Endothelial cell (in vitro differentiated cells): ENCODE measurements at places on chromosomes 3 and 15.

DNA sequence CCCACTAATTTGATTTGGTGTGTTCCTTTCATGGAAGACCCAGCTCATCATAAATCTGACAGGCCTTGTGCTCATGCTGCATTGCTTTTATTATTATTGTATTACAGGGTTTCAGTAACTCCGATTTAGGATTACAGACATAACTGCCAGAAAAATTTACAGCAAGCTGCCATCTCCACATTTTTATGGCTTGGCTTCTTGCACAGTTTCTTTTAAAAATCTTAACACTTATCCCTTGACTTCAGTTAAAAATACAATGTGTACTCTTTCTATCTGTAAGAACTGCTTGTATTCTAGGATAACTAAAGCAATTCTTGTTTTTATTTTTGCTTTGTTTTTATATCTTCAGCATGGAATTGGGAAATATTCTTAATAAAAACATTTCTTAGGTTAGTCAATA, 612.2 kb downstream of the DIPK2A start:
- H3K36me3 ChIP-seq: no peaks in the 10 kb centered on the region
- H3K27me3 ChIP-seq: no peaks in the 10 kb centered on the region
- H3K27ac ChIP-seq: no peak overlapping the region
- no peaks in the 10 kb centered on the region for H3K4me1 ChIP-seq
- H3K4me3 ChIP-seq: no peak overlapping the region

- H3K4me1 ChIP-seq: peaks cover 6% of the 10 kb centered on the region
- no peak overlapping the region for H3K27ac ChIP-seq
- peaks cover 11% of the 10 kb centered on the region for H3K27me3 ChIP-seq
- peaks cover 13% of the 10 kb centered on the region for H3K36me3 ChIP-seq
These were observed 13.6 kb upstream of the GP9 start for GRCh38 chr3:129046732-129047552.

GRCh38 chr15:72515591-72516389, 41.7 kb downstream of the ARIH1 start:
- no peaks in the 10 kb centered on the region for H3K27me3 ChIP-seq
- DNase-seq: no peak
- H3K36me3 ChIP-seq: no peaks in the 10 kb centered on the region
- no peak overlapping the region for H3K27ac ChIP-seq
- H3K4me3 ChIP-seq: no peak overlapping the region

- H3K36me3 ChIP-seq: peaks cover 3% of the 10 kb centered on the region
- H3K4me3 ChIP-seq: no peak overlapping the region
- no peaks in the 10 kb centered on the region for H3K27me3 ChIP-seq
- peaks cover 8% of the 10 kb centered on the region for H3K4me1 ChIP-seq
These were observed 166.9 kb downstream of the TNIK start for GRCh38 chr3:171293142-171293782.

GRCh38 chr3:47414161-47414564, 33.3 kb downstream of the PTPN23 start:
- H3K27me3 ChIP-seq: peaks cover 15% of the 10 kb centered on the region
- no peak overlapping the region for H3K27ac ChIP-seq
- peaks cover 33% of the 10 kb centered on the region for H3K36me3 ChIP-seq
- DNase-seq: no peak
- no peaks in the 10 kb centered on the region for H3K4me1 ChIP-seq

DNA sequence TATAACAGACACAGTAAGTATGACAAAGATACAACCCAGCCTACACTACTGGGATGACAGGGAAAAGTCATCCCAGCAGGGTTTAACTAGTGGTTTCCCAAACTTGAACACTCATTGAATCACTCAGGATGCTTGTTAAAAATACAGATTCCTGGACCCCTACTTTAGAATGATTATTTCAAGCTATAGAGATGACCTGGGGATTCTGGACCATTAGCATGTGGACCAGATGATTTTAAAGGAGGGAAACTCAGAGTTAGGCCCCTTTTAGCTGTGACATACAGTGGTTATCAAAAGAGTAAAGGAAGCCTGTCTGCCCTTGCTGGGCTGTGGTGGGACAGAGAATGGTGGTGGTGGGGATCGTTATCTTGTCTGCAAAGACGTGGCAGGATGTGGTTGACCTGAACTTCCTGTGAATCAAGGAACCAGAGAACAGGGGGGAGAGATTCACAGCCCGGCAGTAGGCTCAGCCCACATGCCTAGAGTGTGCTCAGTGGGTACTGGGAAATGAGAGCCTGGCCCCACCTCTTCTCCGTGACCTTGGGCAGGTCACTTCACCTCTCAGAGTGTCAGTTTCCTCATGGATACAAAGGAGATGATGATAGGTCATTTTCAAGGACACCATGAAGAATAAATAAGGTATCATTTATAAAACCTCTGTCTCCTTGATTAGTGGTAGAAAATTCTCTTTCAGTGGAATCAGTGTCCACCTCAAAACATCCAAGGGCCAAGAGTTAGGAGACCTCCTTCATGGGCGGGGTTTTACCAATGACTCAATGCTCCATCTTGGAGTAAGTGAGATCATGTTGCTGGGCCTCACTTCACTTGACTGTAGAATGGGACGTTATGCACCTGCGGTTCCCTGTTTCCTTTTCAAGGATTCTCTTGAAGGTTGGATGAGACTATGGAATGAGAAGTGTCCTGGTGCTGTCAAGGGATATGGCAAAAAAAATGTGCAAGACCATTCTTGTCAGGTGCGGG, 306.5 kb downstream of the RPLP1 start:
- H3K4me3 ChIP-seq: no peak overlapping the region
- H3K27ac ChIP-seq: peak overlapping the region; percentile 34
- H3K27me3 ChIP-seq: no peaks in the 10 kb centered on the region

DNA sequence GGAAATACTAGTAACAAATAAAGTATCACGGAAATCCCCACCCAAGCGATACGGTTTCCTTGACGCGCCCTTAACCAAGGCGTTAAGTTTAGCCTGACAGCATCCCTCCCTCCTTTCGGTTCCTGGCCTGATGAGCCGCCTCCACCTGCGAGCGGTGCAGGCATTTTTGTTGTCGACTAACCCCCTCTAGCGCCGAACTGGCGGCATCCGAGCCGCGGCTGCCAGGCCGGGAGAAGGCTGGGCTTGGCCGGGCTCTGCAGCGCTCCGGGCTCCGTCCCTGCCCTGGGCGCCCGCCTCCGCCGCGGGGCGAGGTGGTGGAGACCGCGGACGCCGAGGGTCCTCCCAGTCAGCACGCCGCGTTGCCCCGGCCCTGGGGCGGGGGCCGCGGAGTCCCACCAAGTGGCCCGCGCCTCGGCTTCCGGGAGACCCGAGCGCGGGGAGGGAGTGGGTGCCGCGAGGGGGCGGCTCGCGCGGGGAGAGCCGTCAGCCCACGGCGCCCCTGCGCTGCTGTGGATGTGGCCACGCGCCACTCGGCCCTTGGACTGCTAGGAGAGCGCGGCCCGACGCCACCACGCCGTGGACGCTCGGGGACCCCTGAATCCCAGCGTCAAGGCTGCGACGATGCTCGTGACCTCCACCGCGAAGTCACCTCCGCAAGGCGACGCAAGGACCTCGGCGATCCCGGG, 1.1 kb upstream of the EPHA6 start:
- peak overlapping the region; percentile 87 for H3K4me3 ChIP-seq
- DNase-seq: peak; percentile 93
- H3K4me1 ChIP-seq: peaks cover 8% of the 10 kb centered on the region
- H3K27ac ChIP-seq: no peak overlapping the region
- no peaks in the 10 kb centered on the region for H3K36me3 ChIP-seq

- H3K4me3 ChIP-seq: no peak overlapping the region
- no peaks in the 10 kb centered on the region for H3K4me1 ChIP-seq
- H3K27ac ChIP-seq: no peak overlapping the region
- H3K36me3 ChIP-seq: no peaks in the 10 kb centered on the region
- peaks cover 2% of the 10 kb centered on the region for H3K27me3 ChIP-seq
These were observed 303.9 kb upstream of the RASGRP1 start for GRCh38 chr15:38868326-38869114.

DNA sequence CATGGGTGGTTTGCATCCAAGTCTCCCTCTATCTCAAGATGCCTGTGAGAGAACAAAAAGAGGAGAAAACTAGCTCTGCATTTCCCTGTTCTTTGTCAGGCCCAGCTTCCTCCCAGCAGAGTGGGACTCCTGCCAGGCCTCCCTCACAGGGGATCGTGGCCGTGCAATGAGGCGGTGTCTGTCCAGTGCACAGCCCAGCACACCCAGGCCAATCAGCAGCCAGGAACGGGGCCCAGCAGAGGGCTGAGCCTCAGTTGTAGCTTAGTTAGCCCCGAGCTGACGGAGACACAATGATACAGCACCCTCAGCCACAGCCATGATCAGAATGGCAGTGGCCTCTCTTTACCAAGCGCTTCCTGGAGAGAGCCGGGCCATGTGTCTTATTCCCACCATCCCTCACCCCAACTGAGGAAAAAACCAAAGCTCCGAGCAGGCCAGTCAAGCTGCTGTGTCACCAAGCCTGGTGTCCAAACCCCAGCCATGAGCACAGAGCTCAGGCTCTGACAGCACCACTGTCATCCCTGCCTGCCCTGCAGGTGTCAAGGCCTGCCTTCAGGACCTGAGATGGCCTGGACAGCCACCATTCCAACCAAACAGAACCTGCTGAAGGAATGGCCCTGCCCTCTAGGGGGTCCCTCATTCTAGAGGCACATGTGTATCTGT, 71.1 kb downstream of the DNAJB8 start:
- no peak for DNase-seq
- peaks cover 11% of the 10 kb centered on the region for H3K4me1 ChIP-seq
- H3K27ac ChIP-seq: no peak overlapping the region
- H3K27me3 ChIP-seq: peaks cover 8% of the 10 kb centered on the region

GRCh38 chr15:43094416-43095030, 11.3 kb downstream of the UBR1 start:
- no peak for DNase-seq
- no peak overlapping the region for H3K4me3 ChIP-seq
- no peaks in the 10 kb centered on the region for H3K27me3 ChIP-seq

GRCh38 chr3:62436785-62437184, 63.4 kb upstream of the FEZF2 start:
- DNase-seq: no peak
- H3K27me3 ChIP-seq: no peaks in the 10 kb centered on the region

DNA sequence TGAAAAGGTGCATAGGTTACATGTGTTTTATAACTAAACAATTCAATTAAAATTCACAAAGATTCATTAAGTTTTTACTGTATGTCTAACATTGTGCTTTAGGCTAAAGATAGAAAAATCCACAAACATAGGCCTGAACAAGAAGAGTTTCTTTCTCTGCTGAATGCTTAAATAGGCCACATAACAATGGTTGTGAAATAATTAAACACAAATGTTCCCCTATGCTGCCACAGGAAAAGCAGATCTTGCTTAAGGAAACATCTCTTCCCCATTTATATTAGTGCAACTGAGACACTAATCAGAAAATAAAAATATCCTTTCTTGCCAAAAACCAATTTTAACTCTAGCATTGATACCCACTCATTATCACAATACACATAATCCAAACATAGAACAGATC, 725.4 kb upstream of the DPPA4 start:
- H3K36me3 ChIP-seq: no peaks in the 10 kb centered on the region
- H3K4me1 ChIP-seq: no peaks in the 10 kb centered on the region
- no peak overlapping the region for H3K4me3 ChIP-seq
- H3K27ac ChIP-seq: no peak overlapping the region
- H3K27me3 ChIP-seq: no peaks in the 10 kb centered on the region
